ENCODE measurements at places on chromosomes 12 and 14.

- DNase-seq, result peak; percentile 81
Measured at GRCh38 chr12:53984901-53985691, at the start of gene HOXC10. HOXC10 (plus strand) TSS chr12:53985146; CDS start chr12:53985260, 114 bp downstream.

GRCh38 chr14:82647088-82647810, 1113.6 kb upstream of the SEL1L start:
- no peak for DNase-seq

GRCh38 chr12:40107098-40107802, 1.4 kb upstream of the SLC2A13 start:
- peak; percentile 67 for DNase-seq

- no peak for DNase-seq
Measured at GRCh38 chr12:105587237-105587636, 256.7 kb downstream of the C12orf75 start.

- DNase-seq, result no peak
Measured at GRCh38 chr14:91599994-91600393, 89.9 kb upstream of the PPP4R3A start.

- DNase-seq, result peak; percentile 4
Measured at GRCh38 chr14:81193924-81194633, 26.7 kb downstream of the GTF2A1 start.

DNA sequence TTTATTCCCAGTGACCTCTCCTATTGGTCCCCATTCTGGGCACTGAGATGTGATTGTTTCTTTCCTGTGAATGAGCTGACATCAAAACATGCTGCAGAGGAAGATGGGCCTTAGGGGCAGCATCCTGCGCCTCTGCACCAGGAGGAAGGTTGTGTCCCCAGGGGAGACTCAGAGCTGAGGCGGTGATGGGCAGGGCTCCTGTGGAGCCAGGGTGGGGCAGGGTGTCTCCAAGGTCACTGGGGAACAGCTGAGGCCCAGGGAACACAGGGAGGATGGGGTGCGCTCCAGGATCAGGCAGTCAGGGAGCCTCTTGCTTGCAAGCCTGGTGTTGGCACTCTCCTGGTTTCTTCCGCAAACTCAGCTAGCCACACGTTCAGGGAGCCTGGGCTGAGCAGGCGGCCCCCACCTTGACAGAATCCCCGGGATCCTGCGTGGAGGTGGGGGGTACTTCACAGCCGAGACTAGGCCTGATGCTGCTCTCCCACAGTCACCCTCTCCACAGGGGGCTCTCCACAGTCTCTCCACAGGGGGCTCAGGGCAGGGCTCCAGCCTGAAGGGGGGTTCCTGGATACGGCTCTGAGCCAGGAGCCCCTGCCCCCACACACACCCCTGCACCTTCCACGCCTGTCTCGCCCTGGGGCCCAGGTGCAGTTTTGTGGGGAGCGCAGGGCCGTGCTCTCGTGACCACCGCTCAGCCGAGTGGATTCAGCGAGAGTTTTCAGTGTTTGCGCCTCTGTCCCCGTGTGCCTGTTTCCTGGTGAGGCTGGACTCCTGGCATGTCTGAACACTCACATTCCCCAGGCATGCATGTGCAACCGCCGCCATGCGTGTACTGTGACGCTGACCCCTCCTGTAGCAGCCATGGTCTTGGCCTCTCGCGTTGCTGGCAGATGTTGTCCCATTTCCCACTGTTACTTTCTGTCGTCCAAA, 264.7 kb downstream of the SEC23A start:
- DNase-seq, result no peak

DNA sequence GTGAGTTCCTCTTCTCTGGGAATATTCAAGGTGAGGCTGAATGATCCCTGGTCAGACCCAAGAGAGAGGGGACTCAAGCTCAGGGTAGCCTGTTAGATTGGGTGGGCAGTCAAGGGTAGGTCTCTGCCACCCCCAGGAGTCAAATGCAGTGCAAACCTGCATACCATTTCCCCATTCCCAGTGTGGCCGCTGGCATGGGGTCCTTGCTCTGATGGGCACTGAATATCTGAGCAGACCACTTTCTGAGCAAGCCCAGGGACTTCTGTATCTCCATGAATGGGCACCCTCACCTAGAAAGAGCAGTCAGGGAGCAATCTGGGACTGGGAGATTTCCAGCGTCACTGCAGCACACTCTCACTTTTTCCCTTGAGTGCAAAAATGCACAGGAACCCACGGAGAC, 573.7 kb downstream of the BCL11B start:
- no peak for DNase-seq

DNA sequence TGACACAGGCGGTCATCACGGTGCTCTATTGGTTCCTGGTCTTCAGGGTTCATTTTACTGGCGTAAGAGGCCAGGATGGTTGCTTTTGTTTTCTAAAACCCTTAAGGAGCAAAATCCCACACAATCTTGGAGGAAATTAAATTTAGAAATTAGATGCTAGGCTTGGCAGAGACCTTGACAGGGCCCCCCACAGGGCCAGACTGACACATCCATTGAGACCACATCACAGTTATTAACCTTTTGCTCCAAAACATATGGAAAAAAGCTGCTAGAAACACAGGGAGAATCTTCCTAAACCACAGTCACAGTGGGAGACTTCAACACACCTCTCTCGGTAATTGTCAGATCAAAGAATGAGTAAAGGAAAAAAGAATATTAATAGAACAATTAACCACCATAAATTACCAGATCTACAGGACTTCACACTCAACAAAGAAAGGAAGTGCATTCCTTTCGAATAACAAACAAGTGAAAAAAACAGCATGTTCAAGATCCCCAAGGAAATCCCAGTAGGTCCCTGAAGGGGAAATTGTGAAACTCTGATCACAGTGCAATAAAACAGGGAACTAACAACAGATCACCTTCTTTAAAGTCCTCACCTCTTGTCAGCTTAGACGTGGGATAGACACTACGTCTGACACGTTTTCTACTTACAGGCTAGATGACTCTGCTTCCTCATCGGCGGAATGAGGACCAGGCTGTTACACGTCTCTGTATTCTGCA, 40.2 kb upstream of the TMEM179 start:
- DNase-seq, result no peak

GRCh38 chr12:115004470-115005146, 320.6 kb upstream of the TBX3 start:
- DNase-seq, result no peak

DNA sequence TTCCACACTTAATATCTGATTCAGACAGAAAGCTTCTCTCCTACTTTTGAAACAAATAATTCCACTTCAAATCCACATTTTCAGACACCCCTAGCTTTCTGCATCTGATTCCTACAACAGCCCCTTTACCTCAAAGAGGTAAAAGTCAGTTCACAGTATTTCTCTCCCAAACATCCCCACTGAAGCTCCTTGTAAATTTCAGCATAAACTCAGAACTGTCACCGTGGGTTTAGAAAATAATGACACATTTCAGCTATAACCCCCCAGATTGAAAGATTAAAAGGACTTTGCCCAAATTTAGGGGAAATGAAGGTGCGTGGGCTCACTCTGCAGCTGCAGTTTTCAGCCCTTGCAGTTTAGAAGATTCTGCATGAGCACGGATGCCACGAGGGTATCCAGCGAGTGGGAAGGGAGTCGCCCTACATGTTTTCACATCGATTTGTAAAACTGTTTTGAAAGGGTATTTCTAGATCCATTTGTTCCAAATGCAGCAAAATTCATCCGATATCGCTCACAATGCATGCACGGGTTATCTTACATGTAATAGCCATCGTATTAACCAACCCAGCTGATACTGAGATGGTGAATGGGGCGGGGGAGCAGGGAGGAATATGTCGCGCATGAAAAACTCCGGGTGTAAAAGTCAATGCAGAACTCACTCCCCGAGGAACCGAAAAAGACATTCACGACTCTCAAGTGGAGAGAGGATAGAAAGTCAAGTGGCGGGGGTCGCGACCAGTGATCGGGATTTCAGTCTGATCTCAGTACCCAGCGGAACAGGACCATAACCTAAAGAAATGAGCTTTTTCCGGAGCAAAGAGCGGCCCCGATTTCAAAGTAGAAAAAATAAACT, 5.0 kb upstream of the CCND2 start:
- DNase-seq, result no peak

- DNase-seq, result no peak
Measured at GRCh38 chr12:11075642-11076041, 13.5 kb upstream of the TAS2R46 start.
